Activated naive CD4-positive, alpha-beta T cell (primary cell): ENCODE measurements at places on chromosomes 7 and 10.

GRCh38 chr10:67036808-67037207 is 111.0 kb downstream of the LRRTM3 start:
- DNase-seq, result no peak

- DNase-seq, result no peak
Observed at GRCh38 chr7:108143658-108144420, 13.7 kb upstream of the LAMB4 start.

DNA sequence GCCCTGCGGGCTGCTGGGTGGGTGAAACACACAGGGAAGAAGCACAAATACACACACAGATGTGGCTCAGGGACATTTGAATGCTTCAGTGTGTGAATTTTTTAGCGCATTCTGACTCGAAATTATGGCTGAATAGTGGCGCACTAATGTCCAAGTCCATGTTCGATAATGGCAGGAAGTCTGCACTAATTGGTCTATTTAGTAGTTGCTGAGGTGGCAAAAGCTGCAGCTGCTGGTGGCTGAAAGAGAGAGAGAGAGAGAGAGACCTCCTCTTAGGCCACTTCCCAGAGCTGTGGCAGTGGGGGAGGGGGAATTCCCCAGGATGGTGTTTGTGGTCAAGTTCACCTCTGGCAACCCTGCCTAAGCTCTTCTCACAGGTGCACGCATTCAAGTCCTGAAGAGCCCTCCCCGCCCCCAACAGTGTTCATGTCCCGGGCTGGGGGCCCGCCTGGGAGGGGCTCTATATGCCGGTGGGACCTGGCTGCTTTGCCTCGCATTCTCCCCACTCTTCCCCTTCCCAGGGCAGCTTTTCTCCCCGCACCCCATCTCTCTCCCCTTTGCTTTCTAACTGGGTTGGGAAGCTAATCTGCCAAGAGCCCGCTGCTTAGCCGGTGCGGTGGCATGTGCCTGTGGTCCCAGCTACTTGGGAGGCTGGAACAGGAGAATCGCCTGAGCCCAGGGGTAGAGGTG is 6.0 kb upstream of the MNX1 start:
- DNase-seq, result no peak

- no peak for DNase-seq
Observed at GRCh38 chr7:115789901-115790300, 240.7 kb downstream of the TFEC start.

- no peak for DNase-seq
Observed at GRCh38 chr10:113865901-113866300, 11.4 kb downstream of the NHLRC2 start.

GRCh38 chr10:269440-270074 is 134.3 kb downstream of the ZMYND11 start:
- no peak for DNase-seq

DNA sequence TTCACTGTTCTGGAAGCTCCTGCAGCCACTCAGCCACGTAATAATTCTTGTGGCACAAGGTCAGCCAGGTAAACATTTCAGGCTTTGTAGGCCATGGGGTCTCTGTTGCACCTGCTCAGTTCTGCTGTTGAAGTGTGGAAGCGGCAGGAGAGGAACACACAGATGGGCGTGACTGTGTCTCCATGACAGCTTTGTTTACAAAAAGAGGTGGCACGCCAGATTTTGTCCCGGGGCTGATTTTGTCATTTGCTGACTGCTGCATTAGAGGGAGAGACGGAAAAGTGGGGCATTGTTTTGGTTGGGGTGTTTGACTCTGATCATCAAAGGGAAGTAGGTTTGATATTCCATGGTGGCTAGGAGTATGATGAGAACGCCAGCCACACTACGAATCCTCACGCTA is 103.1 kb downstream of the PRKAG2 start:
- no peak for DNase-seq

DNA sequence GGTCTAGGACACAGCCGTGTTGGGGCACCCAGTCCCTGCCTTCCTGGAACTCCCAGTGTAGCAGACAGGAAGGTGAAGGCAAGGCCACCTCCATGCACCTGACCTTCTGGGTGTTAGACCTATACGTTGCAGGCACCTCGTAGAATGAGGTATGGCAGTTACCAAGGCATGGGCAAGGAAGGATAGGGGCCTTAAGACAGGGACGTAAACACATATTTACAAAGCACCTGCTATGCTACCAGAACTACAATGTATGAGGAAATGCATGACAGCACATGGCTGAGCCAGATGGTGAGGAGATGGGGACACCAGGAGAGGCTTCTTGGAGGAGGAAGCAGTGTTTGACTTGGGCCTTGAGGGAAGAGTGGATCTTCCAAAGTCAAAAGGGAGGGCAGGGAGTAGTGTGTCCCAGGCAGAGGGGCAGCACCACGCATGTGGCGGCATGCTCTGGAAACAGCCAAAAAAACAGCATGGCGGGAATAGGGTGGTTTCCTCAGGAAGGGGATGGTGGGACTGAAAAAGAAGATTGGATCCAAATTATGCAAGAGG is 231.2 kb downstream of the FANK1 start:
- no peak for DNase-seq

DNA sequence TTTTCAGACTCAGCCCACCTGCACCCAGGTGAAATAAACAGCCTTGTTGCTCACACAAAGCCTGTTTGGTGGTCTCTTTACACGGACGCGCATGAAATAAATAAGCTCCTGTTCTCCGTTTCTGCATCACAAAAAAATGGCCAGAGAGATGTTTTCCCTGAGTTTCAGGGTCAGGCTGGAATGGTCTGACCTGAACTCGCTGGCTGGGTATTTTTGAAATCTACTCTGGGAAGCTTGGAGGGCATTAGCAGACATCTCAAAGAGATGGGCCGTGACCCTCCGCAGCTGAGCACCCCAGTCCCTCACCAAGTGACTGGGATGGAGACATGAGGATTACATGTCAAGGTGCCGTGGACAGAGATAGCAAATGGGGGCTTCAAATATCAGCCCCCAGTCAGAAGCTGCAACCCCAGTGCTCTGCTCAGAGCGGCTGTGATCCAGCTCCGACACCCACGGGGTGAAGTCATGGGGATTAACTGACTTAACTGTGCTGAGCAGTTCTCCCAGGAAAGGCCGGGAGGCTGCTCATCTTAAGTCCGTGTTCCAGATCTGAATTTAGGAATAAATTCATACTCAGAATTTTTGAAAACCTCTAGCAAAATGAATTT is 22.3 kb downstream of the CALML5 start:
- no peak for DNase-seq

GRCh38 chr10:46306516-46307184 is 19.9 kb downstream of the ANTXRL start:
- DNase-seq, result no peak

DNA sequence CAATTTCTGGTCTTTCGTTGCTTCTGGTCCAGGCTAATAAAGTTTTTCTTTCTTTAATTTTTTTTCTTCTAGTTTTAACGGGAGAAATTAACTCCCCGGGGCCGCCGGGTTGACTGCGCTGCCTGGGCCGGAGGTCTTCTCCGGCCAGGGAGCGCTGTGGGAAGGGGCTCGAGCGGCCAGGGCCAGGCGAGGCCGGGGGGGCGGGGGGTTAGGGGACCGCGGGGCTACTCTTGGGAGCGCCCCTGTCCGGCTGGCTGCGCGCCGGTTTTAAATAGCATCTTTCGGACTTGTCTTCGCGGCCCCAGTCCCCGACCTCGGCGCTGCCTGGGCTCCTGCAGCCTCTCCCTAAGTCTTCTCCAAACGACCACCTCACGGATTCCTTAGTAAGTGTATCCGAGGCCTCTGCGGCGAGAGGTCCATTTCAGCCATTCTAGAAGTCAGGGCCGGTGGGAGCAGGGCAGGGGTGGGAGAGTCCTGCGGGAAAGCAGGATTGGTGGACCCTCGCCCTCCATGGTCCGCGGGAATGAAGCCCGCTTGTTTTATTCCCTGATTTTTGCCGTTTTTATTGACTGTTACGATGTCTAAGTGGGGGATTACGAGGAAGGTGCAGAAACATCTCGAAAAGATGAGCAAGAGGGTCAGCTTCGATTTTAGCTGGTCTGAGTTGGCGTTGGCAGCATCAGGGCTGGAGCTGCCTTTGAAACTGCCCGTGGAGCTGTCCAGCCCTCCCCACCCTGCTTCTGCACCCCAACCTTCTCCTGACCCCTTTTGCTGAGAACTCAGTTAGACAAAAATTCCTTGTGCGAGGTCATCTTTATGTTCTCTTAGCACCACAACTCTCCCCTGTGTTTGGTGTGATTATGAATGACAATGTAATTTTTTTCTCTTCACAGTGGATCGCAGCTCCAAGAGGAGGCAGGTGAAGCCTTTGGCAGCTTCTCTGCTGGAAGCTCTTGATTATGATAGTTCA is 555 bp downstream of the PHF14 start:
- DNase-seq, result no peak

DNA sequence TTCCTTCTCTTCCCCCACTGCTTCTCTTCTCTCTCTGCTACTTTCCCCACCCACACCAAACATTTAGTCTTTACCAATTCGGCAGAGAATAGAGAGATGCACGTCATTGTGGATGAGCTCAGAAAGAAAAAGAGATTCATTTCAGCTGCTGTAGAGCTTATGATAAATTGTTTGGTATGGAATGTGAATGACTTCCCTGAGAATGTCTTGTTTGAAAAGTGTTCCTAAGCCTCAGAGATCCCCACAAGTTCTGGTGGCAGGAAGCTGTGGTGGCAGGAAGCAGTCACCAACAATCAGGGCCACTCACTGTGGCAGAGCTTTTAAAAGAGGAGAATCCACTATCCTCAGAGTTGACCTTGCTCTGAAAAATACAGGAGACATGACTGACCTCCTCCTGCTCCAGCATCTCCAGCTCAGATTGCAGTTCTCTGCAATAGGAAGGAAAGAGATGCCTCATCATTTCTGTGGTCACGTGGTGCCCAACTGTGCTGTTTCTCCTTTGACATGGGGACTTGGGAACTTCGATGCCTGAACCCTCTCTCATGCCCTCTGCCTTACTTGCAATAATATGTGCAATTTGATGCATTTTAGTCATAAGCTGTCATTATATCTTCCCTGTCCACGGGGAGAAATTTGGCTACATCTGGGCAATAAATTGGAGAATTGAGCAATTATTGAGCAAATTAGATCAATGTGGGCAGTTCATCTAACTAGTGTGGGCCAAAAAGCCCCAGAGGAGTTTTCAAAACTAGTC is 76.5 kb downstream of the BMPER start:
- DNase-seq, result no peak

GRCh38 chr10:30445711-30446110 is 11.7 kb downstream of the MAP3K8 start:
- no peak for DNase-seq

GRCh38 chr7:44574287-44574872 is 672 bp upstream of the DDX56 start:
- DNase-seq, result no peak

- DNase-seq, result no peak
Observed at GRCh38 chr10:24706479-24707118, 17.1 kb downstream of the ARHGAP21 start.

DNA sequence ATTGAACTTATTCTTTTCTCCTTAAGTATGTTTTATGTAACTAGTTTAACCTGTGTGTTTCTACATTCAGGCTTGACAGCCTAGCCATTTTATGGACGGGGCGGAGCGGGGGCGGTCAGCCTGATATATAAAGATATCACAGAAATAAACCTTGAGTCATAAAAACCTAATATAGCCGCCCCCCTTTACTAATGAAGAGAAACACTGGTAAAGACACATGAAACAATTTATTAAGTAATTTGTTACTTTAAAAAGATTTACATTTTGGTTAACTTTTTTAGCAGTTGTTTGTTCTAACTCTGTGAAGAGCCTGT is 84.0 kb downstream of the MAPK8 start:
- DNase-seq, result no peak

GRCh38 chr7:25669281-25669781 is 441.0 kb upstream of the NPVF start:
- DNase-seq, result no peak

GRCh38 chr7:121394709-121395140 is 1.4 kb downstream of the FAM3C start:
- DNase-seq, result no peak

- no peak for DNase-seq
Observed at GRCh38 chr7:107233174-107233573, 64.4 kb downstream of the HBP1 start.

DNA sequence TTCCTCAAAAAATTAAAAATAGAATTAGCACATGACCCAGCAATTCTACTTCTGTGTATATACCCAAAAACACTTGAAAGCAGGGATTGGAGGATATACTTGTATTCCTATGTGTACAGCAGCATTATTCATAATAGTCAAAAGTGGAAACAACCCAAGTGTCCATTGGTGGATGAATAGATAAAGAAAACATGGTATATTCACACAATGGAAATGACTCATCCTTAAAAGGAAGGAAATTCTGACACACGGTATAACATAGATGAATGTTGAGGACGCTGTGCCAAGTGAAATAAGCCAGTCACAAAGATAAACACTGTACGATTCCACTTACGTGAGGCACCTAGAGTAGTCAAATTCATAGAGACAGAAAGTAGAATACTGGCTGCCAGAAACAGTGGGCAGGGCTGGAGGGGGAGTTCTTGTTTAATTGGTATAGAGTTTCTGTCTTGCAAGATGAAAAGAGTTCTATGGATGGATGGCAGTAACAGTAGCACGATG is 26.6 kb upstream of the KAT6B start:
- no peak for DNase-seq

- no peak for DNase-seq
Observed at GRCh38 chr10:30270247-30270646, 78.8 kb downstream of the MTPAP start.

DNA sequence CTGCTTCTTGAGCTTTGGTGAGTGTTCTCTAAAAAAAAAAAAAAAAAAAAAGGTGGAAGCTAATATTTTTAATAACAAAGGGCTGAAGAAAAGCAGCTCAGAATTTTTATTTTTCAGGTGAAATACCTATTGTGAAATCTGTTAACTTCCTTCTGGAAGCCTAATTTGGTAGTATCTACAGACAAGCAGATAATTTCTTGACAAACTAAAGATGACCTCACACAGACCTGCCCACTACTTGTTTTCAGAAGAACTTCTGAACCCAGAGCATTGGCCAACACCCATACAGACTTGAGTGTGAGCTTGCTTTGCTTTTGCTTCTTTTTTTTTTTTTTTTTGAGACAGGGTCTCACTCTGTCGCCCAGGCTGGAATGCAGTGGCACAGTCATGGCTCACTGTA is 31.2 kb downstream of the LRRC4 start:
- DNase-seq, result no peak

DNA sequence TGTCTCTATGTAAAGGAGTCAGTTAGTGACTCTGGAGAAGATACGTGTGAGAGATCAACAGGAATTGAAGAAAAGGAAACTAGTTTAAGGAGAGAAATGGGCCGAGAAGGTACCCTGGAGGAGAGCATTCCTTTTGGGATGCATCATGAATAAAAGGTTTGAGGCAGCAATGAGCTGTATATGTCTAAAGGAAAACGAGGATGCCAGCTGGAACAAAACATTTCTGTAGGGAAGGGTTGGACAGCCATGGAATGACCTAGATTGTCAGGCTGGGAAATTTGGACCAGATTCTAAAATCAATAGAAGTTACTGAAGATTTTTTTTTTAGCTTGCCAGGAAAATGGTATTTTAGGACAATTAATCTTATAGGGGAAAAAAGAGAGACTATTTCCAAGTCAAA is 17.2 kb upstream of the MPP7 start:
- DNase-seq, result no peak

DNA sequence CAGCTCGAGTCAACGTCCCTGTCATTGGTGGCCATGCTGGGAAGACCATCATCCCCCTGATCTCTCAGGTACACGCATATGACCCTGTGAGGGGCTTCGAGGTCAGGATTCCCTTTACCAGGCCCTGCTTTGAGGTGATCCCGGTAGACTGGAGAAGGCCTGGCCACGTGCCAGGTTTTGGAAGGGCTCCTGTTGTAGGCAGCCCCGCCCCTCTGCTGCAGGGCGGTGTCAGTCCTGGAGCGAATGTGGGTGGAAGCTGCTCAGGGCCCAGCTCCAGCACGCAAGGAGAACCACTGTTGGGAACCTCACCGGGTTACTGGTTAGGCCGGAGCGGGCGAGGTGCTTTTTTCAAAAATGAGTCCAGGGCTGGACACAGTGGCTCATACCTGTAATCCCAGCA is 15.6 kb downstream of the MDH2 start:
- no peak for DNase-seq
